ENCODE measurements at places on chromosomes 5 and 9.

GRCh38 chr9:84379740-84380139, 39.2 kb upstream of the SLC28A3 start:
- DNase-seq, result no peak

- DNase-seq, result no peak
Observed at GRCh38 chr5:21831145-21831787, 1021.9 kb downstream of the CDH12 start.

GRCh38 chr5:17802256-17802655, 168.0 kb downstream of the TAF11L14 start:
- no peak for DNase-seq

- peak; percentile 0 for DNase-seq
Observed at GRCh38 chr5:103561685-103562452, 720 bp downstream of the NUDT12 start.

DNA sequence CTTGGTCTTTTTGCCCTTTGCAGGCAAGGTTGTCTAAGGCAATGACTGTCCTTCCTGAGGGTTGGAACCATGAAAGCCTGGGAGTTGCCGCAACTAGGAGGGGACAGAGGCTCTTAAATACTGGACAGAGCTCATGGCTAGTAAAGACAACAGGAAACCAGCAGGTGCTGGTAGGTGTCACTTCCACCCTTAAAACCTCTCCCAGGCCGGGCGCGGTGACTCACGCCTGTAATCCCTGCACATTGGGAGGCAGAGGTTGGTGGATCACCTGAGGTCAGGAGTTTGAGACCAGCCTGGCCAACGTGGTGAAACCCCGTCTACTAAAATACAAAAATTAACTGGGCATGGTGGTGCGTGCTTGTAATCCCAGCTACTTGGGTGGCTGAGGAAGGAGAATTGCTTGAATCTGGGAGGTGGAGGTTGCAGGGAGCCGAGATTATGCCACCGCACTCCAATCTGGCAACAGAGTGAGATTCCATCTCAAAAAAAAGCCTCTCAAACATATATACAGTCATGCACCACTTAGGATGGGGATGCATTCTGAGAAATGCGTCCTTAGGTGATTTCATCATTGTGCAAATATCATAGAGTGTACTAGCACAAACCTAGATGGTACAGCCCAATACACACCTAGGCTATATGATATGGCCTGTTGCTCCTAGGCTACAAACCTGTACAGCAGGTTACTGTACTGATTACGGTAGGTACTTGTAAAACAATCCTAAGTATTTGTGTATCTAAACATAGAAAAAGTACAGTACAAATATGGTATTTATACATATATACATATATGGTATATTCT, 102.7 kb downstream of the HSPA4 start:
- no peak for DNase-seq

- no peak for DNase-seq
Observed at GRCh38 chr5:151205411-151205810, 18.5 kb downstream of the CCDC69 start.

GRCh38 chr9:13690595-13690994, 411.1 kb upstream of the MPDZ start:
- DNase-seq, result no peak

DNA sequence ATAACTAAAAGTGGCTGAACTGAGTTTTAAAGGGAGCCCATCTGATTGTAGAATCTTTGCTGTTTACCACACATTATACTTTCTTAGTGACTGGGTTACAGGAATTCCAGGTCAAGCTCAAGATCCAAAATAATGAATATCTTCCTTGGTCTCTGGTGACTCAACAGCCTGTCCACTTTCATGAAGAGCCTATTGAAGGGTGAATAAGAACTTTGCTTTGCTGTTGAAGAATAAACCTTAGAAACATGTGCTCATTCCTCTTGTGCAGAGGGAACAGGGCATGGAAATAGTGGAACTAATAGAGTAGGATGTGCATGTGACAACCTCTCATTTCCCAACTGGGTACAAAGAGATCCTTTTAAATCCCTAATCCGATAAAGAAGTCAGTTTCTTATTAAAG, 21.4 kb downstream of the ALDH1A1 start:
- DNase-seq, result peak; percentile 1

DNA sequence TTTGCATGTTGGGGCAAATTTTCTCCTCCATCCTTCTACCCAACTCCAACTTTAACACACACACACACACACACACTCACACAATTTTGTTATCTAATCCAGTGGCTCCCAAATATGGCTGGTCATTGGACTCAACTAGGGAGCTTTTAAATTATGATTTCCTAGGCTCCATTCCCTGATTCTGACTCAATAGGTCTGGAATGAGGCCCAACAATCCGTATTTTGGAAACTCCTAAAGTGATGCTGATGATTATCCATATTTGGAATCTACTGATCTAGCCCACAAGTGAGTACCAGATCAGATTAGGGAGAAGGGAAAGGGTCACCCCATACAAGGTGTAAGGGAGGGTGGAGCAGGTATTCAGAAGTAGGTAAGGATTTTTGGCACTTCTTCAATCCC, 309.7 kb downstream of the TLE1 start:
- peak; percentile 16 for DNase-seq

DNA sequence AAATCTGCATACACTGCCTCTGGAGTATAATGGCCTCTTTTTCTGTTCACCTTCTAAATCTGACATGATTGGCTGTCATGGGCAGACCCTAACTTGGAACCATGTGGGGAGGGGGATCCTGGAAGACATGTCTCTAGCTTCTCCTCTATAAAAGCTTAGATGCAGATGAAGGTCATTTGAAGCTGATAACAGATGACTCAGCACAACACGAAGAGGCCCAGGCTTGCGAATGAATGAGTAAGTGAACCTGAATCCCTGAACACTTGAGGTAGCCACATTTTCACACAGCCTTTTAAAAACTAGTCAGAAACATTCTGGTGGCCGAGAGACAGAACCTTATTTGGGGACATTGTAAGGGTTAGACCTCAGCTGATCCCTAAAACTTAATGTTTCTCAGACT, 282.6 kb downstream of the ELAVL2 start:
- DNase-seq, result no peak

DNA sequence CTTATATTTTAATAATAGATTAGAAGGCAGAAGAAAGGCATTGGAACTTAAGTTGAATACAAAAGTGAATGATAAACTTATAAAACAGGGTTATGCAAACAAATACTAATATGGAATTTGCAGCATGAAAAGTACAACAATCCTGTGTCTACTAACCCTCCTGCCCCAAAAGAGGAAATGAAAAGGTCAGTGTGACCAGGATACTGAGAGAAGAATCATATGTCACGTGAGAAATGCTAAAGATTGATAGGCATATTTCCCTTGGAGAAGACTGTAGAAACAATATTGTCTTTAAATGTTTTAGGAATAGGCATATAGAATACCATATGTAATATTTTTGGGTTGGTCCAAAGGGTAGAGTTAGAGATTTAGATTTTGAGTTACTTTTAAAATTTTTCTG, 3.8 kb downstream of the WDR36 start:
- DNase-seq, result no peak

- no peak for DNase-seq
Observed at GRCh38 chr9:1612886-1613285, 402.3 kb upstream of the SMARCA2 start.

DNA sequence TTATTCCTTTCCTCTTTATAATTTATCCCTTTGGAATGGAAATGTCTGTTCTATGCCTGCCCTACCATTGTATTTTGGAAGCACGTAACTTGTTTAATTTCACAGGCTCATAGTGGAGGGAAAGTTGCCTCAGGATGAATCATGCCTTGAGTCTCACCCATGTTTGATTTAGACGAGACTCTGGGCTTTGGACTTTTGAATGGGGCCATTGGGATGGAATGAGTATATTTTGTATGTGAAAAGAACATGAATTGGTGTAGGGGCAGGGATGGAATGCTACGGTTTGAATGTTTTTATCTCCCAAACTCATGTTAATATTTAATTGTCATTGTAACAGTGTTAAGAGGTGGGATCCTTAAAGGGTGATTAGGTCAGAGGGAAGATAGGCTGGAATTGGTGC, 10.3 kb downstream of the FBXW5 start:
- no peak for DNase-seq

DNA sequence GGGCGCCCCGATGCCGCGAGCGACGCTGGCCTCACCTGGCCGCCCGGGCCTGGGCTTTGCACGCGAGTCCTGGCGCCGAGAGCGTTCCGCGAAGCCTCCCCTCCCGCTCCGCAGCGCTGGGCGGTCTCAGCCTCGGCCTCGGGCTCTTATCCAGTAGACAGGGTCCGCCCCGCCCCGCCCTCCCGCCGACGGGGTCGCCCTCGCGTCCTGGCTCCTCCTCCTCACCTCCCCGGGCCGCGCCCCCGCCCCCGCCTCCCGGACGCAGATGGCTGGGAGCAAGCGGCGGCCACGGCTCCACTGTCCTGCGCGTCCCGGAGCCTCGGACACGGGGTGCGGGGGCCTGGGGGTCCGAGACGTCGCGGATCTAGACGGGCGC, at the start of gene SLC6A3:
SLC6A3 (minus strand) TSS at position 128 of the 376 bp plus-strand sequence. CDS start 2,243 bp downstream, outside the sequence.
- no peak for DNase-seq

DNA sequence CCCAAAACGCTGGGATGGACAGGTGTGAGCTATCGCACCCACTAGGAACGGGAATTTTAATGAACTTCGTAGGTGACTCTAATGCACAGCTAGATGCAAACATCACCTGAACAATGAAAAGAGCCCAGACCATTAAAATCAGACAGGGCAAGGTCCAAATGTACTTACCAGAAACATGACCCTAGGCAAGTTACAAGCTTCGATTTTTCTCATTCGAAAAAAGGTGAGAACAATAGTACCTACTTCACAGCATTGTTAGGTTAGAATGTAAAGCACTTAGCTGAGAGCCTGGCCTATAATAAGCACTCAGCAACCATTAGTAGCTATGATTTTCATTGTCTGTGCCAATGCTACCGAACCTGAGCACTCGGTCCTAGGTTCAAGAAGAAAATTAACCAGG, 5.8 kb upstream of the KLHL3 start:
- no peak for DNase-seq

DNA sequence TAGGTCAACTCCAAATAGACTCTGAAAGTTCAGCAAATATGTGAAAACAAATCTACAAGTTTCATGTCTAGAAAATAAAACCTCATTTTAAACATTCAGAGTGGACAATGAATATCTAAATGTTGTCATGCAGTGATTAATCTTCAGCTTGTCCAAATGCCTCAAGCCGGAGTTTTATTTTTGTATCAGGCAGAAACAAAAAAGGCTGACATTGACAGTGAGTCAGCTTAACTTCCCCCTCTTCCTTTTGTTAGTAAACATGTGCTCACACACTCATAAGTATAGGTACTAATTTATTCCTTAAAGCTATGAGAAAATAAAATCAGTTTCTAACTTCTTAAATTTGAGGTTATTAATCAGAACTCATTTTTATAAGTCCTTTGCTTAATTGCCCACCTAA, 467.9 kb upstream of the DAB2 start:
- no peak for DNase-seq

DNA sequence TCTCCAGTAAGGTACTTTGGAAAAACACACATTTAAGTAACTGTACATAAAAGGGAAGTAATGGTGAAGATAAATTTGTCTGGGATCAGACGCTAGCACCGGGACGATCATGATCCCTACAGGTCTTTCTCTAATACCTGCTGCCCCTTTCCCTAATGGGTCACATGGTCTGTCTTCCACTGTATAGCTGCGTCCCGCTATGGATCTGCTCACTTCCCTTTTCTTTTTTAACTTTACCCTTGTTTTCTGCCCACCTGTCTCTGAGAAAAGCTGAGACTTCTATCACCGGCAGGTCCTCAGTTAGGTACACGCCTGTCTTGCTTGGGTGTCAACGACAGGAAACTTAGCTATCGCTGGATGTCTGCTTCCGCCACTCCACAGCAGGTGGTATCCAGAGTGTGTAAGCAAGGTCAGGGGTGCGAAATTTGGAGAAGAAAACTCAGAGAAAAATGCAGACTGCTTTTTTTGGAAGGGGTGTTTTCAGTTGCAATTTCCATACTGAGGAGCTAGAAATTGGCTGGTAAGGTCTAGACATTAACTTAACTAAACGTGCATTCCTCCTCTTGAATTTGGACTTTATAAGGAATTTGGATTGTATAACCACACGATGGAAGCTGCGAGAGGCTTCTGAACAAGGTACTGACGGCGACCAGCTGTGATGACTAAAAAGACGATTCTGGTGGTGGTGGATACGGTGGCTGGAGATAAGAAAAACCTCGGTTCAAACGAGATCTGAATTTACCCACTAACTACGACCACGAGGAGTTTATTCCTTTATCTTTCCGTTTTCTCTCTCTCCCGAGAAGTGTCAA, 1.1 kb upstream of the ICE1 start:
- DNase-seq, result no peak

GRCh38 chr5:392431-392988, 50.5 kb upstream of the EXOC3 start:
- no peak for DNase-seq

DNA sequence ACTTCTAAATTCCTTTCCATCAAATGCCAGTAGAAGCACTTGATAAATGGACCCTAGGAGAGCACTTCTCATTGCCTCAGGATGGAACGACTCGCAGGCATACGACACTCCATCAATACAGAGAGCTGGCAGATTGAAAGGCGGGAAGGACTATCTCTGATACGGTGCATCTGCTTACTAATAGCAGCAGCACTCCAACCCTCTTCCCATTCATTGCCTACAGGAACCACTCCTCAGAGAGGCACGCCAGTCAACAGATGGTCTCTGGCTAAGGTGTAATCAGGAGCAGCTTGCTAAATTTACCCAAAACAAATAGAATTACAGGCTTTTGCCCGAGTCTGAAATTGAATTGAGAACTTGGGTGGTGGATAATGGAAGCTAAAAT, 168.1 kb downstream of the EFNA5 start:
- no peak for DNase-seq

DNA sequence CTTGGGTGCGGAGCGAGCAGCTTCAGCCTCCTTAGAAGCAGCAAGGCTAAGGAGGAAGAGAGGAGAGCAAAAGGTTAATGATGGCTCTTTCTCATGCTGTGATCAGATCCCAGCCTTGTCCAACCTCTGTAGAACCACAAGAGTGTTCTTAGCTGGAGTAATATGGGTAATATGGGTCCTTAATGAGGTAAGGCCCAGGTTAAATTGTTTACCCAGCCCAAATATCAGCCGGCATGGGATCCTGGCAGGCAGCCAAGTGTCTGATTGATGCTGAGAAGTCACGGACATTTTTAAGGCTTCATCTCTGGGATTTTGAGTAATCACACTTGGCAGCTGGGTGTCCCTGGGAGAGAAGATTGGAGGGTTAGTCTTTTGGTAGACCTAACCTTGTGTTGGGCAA, 32.3 kb downstream of the GLRA1 start:
- DNase-seq, result no peak

- no peak for DNase-seq
Observed at GRCh38 chr5:36253575-36253974, 11.8 kb upstream of the NADK2 start.

Data from hepatic stellate cell (primary cell).